CD8-positive, alpha-beta memory T cell (primary cell): ENCODE measurements at places on chromosomes 7 and 10.

DNA sequence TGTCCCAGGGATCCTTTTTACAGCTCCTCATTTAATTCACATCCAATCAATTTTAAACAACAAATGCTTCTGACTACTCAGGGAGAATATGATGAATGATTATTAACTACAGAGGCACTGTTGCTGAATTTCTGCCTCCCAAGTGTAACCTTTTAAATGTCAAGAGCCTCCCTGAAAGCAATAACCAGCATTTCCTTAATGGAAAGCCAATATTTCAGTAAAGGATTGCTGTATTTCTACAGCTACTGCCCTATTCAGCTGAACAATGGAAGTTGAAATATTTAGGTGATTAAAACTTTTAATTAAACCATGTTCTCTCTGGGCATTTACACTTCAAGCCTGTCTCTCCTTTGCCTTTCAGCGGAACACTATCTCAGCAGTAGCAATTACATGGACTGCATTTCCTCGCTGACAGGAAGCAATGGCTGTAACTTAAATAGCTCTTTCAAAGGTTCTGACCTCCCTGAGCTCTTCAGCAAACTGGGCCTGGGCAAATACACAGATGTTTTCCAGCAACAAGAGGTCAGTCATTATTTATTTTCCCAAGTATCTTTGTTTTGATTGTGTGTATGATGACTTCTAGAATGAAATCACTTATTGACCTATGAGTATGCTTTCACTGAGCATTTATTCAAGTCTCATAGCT is 304.7 kb downstream of the BICC1 start:
- DNase-seq, result no peak

- DNase-seq, result no peak
These were observed 356.5 kb upstream of the KLF6 start for GRCh38 chr10:4141471-4141870.

DNA sequence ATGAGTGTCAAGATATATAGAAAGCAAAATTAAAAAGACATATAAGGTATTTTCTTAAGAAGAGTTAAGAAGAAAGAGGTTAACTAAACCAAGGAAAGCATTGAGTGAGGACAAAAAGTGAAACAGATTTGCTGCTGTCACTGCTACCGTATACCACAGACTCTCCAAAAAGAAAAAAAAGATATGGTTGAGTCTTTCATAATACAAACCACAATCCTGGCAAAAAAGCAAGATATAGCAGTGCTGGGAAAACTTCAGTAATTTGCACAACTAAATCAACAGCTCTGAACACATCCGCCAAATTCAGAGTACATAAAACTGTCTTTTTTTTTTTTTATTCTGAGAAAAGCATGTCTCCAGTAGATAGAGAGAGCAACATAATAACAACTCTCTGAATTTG is 114.7 kb downstream of the ETV1 start:
- no peak for DNase-seq

DNA sequence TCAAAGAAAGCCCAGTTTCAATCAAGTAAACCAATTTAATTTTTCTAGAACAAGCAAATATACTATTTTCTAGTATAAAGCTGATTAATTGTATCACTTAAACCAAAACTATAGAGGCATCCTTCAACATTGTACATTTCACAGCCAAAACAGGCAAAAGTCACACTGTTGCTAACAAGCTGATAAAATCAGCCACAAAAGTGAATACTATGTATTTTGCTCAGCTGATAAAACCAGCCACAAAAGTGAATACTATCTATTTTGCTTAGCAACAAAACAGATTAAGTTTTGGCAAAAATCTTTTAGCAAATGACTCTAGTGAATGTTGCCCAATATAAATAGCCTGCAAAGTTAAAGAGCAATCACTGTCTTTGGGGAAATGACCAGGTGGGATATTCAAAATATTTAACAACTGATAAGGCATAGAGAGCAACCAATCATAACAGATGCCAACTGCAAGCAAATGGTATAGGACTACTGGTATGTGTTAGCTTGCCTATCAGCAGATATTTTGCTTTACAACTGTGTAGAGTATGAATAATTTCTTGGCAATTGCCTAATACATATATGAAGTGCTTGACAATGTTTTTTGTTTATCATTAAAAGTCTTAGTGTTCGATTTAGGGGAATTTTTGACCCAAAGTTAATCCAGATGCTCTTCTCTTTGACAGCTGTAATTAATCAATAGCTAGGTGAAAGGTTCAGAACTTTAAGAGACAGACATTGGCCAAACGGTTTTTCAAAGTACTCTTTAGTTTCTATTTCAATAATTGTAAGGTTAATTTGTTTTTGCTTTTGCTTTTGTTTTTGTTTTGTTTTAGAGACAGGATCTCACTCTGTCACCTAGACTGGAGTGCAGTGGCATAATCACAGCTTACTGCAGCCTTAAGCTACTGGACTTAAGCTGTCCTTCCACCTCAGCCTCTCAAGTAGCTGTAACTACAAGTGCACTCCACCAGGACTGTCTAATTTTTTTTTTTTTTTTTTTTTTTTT is 44.4 kb upstream of the SP4 start:
- peak; percentile 9 for DNase-seq

DNA sequence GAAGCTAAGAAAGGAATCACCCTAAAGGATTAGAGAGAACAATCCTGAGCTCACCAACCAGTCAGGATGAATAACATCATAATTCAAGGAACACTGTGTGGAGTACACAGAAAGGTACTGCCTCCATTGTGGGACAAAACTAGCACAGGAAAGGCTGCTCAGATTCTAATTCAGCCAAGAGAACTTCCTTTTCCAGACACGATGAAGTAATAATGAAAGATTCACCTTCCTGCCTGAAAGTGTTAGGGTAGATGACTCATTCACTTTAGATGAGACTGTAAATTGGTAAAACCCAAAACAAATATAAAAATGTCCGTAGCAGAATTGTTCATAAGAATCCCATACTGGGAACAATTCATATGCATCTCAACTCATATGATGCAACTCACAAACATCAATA is 167.2 kb downstream of the CDC14C start:
- DNase-seq, result no peak

DNA sequence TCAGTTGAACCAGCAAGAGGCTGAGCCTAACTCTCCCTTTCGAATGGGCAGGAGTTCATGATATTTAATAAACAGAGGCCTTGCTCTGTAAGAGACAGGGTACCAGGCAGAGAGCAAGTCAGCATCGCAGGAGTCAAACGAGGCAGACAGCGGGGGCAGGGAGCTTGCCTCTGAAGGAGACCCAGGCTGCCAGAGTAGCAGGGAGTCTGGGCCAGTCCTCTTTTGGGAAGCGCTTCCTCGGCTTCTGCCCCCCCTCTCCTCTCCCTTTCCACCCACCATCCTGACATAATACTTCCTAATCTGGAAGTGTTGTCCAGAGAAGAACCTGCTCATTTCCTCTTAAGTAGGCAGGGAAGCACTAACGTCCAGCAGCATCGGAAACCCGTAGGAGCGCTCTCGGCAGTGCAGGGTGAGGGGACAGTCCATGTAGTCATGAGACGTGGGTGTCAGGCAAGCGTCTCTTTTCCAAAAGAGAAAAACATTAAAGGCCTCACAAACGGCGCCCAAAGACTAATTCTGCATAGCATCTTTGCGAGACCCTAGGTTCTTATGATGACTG is 171.1 kb downstream of the EGFR start:
- no peak for DNase-seq

GRCh38 chr7:14626076-14626475 is 276.5 kb downstream of the DGKB start:
- no peak for DNase-seq

DNA sequence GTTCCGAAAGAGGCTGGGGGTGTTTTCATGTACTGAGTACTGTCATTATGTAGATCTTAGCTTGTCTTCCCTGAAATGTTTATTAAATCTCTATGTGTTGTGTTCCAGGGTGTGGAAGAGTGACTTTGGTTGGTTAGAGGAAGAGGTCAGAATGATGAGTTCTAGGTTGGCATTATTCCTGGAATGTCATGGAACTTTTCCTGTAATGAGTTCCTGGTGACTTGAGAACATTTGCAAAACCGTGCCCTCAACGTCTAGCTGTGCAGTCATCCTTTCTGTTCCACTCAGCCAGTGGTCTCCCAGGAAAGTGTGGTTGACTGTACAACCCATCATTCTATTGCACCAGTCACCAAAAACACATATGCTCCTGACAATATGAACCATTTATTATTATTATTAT is 129.6 kb downstream of the BICC1 start:
- DNase-seq, result no peak

DNA sequence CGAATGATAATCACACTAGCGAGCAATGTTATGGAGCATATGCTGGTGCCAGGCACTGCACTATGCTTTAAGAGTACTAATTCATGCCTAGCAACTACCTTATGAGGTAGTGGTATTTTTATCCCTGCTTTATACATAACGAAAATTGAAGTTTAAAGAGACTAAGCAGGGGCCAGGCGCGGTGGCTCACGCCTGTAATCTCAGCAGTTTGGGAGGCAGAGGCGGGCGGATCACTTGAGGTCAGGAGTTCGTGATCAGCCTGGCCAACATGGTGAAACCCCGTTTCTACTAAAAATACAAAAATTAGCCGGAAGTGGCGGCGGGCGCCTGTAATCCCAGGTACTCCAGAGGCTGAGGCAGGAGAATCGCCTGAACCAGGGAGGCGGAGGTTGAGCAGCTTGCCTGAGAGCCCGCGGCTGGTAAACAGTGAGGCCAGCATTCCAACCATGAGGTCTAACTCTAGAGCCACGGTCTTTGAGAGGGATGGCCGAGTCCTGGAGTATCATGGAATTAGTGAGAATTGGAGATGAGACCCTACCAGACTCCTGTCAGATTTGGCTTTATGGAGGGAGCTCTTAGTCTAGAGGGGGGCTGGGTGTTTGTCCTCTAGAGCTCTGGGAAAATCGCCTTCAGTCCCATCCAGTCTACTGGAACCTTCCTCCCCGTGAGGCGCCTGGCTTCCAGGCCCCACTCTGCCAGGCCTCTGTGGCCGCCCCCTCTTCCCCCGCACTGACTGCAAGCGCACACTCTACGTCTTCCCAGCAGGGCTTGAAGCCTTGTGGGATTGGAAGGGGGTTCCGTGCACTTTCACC is 11.6 kb downstream of the TLX1 start:
- DNase-seq, result no peak

DNA sequence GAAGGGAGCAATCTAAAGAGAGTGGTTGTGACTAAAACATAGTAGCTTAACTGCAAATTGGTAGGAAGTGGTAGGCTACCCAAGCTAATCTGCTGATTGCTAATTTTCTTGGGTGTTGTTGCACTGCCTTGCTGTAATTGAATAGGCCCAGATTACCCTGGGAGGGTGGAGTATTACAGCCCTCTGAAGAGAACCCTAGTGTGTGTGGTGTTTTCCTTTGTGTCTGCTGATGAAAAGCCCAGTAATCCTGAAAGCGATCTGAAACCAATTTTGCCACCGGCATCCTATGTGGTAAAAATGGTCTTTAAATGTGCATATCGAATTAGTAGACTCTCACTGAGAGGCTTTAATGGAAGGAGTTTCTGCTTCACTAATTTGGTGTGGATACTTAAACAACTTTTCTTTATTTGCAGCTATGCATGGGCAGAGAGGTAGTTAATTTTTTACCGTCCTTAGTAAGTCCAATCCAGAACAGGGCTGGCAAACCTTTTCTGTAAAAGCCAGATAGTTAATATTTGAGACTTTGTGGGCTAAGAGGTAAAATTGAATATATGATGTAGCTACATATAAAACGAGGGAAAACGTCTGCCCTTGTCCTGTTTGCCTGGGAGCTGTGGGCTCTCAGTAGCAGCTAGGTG is 92.5 kb downstream of the CSTF2T start:
- no peak for DNase-seq

DNA sequence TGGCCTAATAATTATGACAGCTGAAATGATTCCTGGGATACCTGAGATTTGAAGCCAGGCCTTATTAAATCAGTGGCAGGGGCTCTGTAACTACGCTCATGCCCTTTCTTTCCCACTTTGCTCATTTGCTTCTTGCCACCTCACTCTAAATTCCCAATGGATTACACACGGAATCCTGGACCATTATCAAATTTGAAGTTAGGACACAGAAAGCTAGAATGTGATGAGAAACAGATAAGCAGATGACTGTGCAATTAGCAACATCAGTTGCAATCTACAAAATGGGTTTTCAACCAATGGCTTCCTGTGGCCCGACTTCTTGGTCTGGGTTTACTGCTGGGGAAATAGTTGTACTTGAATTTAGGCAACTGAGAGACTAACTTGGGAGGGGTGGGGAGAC is 374.3 kb downstream of the INHBA start:
- no peak for DNase-seq

GRCh38 chr7:36522453-36523007 is 132.9 kb downstream of the ANLN start:
- no peak for DNase-seq

DNA sequence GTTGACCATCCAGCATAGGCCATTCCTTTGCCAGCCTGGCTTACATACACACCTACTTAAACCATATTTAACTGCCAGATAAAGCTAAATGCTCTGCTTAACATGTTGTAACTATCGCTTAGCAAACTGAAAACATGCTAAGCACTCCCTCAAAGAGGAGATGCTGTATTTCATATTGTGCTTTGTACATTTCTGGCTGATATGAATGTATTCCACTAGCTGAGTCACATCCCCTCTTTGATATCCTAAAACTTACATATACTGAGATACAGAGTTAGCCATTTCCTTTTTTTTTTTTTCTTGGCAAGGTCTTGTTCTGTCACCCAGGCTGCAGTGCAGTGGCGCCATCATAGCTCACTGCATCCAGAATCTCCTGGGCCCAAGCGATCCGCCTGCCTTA is 99.4 kb downstream of the TPST1 start:
- no peak for DNase-seq

DNA sequence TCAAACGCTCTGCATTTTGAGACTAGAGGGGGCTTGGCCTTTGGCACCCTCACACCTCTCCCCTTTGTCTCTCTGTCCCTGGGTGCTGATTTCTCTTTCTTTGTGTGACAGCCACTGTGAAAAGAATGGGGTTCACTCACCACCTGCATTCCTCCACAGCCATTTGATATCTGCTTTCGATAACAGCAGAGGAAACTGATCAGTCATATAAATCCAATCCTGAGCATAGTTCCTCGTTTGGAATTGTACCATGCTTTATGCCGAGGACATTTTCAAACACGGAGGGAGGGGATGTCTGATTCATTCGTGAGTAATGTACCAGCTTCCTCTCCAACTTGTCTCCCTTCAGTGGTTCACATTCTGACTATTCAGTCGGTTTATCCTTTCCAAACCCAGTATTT is 15.8 kb downstream of the MET start:
- no peak for DNase-seq

DNA sequence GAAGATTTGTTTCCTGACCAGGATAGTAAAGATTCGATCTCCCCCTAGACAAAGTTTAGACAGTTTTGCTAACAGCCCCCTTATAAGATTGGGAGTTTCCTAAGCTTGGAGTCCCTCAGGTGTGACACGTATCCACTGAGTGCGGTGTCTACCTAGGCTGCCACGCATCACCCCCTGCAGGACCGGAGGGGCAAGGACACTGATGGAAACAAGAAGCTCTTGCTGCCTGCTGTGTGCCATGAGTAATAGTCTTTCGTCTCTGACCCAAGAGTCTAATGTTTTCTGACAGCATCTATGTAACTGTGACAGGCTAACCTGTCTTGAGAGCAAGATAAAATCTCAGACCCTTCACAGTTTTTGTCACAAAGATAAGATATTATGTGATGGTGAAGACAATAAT is 173.5 kb downstream of the SEMA3E start:
- DNase-seq, result no peak

- DNase-seq, result no peak
These were observed 90.9 kb upstream of the SMNDC1 start for GRCh38 chr10:110395350-110396283.
